ENCODE measurements at places on chromosomes 13 and 19. TPM values are rescaled to one million over a fixed set of nuclear protein-coding genes. Genes with fewer than 3 reads are reported as not detected.

The TMEM272 gene
- not detected for total RNA-seq

The TEX26 gene
- total RNA-seq: not detected

The PTH2 gene
- not detected for total RNA-seq

The KLHL26 gene
- 8.3 TPM for total RNA-seq

The SPTBN4 gene
- total RNA-seq: 0.97 TPM

The RFX1 gene
- 7.1 TPM for total RNA-seq

The KLK3 gene
- not detected for total RNA-seq

The ZNF208 gene
- not detected for total RNA-seq

The OR7D2 gene
- total RNA-seq: not detected

The GARIN5A gene
- not detected for total RNA-seq

The LINGO3 gene
- total RNA-seq: not detected

The RFPL4AL1 gene
- total RNA-seq: not detected

The CD177 gene
- not detected for total RNA-seq

The RYR1 gene
- not detected for total RNA-seq

The ANKRD10 gene
- 52.8 TPM for total RNA-seq

The PCDH8 gene
- total RNA-seq: not detected

The ATP4A gene
- not detected for total RNA-seq

The BABAM1 gene
- 78.1 TPM for total RNA-seq

The FCER2 gene
- total RNA-seq: not detected

The RXFP2 gene
- not detected for total RNA-seq

The MYADM gene
- total RNA-seq: 21.8 TPM

The ERFL gene
- not detected for total RNA-seq

The EFNB2 gene
- 63.7 TPM for total RNA-seq
